ENCODE measurements at places on chromosomes 12 and 14.

- no peak overlapping the region for H3K4me3 ChIP-seq
- no peaks in the 10 kb centered on the region for H3K27me3 ChIP-seq
- no peak for DNase-seq
Observed at GRCh38 chr14:74614508-74615495, 2.8 kb upstream of the LTBP2 start.

- no peaks in the 10 kb centered on the region for H3K27me3 ChIP-seq
- H3K4me3 ChIP-seq = no peak overlapping the region
- no peaks in the 10 kb centered on the region for H3K4me1 ChIP-seq
- no peaks in the 10 kb centered on the region for H3K36me3 ChIP-seq
- peak overlapping the region; percentile 8 for H3K27ac ChIP-seq
Observed at GRCh38 chr12:104682790-104683279, 226.1 kb downstream of the CHST11 start.

GRCh38 chr12:49662998-49663843 is 39.9 kb downstream of the PRPF40B start:
- DNase-seq = no peak
- no peak overlapping the region for H3K4me3 ChIP-seq
- no peaks in the 10 kb centered on the region for H3K27me3 ChIP-seq
- H3K4me1 ChIP-seq = peaks cover 86% of the 10 kb centered on the region
- H3K27ac ChIP-seq = peak overlapping the region; percentile 50

- no peaks in the 10 kb centered on the region for H3K27me3 ChIP-seq
- no peak overlapping the region for H3K27ac ChIP-seq
- no peak for DNase-seq
- no peaks in the 10 kb centered on the region for H3K4me1 ChIP-seq
Observed at GRCh38 chr14:69318241-69318640, 58.3 kb downstream of the GALNT16 start.

DNA sequence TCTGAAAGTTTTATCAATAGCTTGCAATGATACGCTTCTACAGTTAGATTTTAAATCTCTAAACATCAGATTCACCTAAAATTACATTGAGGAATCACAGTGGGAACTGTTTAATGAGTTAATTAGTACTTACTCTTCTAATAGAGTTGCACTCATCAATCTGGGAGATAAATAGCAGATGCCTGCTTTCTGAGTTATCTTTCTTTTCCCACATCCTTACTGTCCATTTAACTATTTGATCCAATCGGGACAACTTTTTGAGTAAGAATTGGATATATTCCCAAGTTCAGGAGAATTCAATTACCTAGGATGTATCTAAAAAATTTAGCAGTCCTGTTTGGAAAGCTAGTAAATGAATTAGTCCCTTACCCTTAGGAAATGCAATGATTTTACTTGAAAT is 162.3 kb downstream of the KCNH5 start:
- DNase-seq = no peak
- no peak overlapping the region for H3K27ac ChIP-seq
- H3K4me3 ChIP-seq = no peak overlapping the region
- no peaks in the 10 kb centered on the region for H3K36me3 ChIP-seq

- H3K36me3 ChIP-seq = no peaks in the 10 kb centered on the region
- H3K27me3 ChIP-seq = no peaks in the 10 kb centered on the region
- H3K27ac ChIP-seq = no peak overlapping the region
- no peak for DNase-seq
- peaks cover 5% of the 10 kb centered on the region for H3K4me1 ChIP-seq
Observed at GRCh38 chr14:51715742-51716141, 64.0 kb downstream of the FRMD6 start.

DNA sequence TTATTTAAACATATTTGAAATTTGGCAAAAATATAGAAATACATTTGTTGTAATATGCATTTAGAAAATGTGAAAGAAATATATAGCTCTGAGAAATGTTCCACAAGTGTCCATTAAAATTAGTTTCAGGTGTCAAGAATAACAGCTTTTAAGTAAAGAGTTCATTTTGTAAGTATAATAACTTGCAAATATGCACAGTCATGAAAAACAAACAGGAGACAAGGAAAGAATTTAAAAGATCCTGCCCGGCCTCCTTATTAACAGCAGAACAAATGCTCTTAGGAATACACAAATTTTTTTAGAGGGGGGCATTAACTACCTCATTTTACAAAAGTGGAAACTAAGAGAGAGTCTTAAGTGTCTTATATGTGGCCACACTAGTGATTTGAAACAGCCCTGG is 77.7 kb upstream of the DBX2 start:
- H3K4me1 ChIP-seq = no peaks in the 10 kb centered on the region
- H3K27ac ChIP-seq = no peak overlapping the region
- no peak for DNase-seq
- H3K27me3 ChIP-seq = peaks cover 3% of the 10 kb centered on the region

GRCh38 chr14:49594347-49595091 is 4.2 kb upstream of the LRR1 start:
- peak overlapping the region; percentile 43 for H3K27ac ChIP-seq
- H3K27me3 ChIP-seq = no peaks in the 10 kb centered on the region
- no peak for DNase-seq

GRCh38 chr14:92587700-92588085 is 74.1 kb downstream of the RIN3 start:
- peak overlapping the region; percentile 74 for H3K27ac ChIP-seq
- H3K4me1 ChIP-seq = no peaks in the 10 kb centered on the region
- H3K36me3 ChIP-seq = peaks cover 5% of the 10 kb centered on the region
- DNase-seq = no peak

GRCh38 chr12:70052931-70053497 is 190.2 kb upstream of the CNOT2 start:
- H3K27ac ChIP-seq = peak overlapping the region; percentile 32
- H3K27me3 ChIP-seq = no peaks in the 10 kb centered on the region
- H3K4me1 ChIP-seq = no peaks in the 10 kb centered on the region
- no peak overlapping the region for H3K4me3 ChIP-seq

DNA sequence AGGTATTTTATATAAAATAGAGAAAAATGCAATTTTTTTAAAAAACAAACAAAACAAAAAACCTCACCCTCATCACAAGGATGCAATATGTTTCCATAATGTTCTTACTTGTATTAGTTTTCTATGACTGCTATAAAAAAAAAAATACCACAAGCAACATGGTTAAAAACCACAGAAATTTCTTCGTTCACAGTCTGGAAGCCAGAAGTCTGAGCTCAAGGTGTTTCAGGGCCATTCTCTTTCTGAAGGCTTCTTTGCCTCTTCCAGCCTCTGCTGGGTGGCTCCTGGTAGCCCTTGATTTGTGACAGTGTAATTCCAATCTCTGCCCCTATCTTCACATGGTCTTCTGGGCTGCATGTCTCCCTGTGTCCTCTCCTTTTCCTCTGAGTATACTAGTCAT is 21.5 kb upstream of the SSTR1 start:
- H3K27ac ChIP-seq = no peak overlapping the region
- H3K4me3 ChIP-seq = no peak overlapping the region
- no peaks in the 10 kb centered on the region for H3K27me3 ChIP-seq
- H3K36me3 ChIP-seq = no peaks in the 10 kb centered on the region

- no peaks in the 10 kb centered on the region for H3K36me3 ChIP-seq
- no peak overlapping the region for H3K27ac ChIP-seq
- no peak for DNase-seq
- no peaks in the 10 kb centered on the region for H3K4me1 ChIP-seq
Observed at GRCh38 chr12:65791400-65791799, 32.9 kb upstream of the HMGA2 start.

GRCh38 chr12:65595016-65595560 is 229.2 kb upstream of the HMGA2 start:
- no peaks in the 10 kb centered on the region for H3K4me1 ChIP-seq
- H3K4me3 ChIP-seq = no peak overlapping the region
- DNase-seq = no peak

DNA sequence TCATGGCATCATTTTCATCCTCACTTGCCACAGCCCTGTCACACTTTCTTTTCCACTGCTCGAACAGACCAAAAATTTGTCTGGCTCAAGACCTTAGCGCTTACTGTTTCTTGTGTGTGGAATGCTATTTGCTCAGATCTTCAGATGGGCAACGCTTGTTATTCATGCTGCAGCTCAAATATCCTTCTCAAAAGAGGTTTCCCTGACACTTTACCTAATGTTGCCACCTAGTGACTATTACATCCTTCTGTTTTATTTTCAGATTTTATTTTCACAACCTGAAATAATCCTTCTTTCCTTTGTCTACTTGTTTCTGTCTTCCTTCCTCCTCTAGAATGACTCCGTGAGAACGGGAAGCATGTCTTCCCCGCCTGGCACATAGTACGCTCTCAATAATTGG is 5.6 kb downstream of the FBXO33 start:
- no peaks in the 10 kb centered on the region for H3K27me3 ChIP-seq
- peak overlapping the region; percentile 16 for H3K27ac ChIP-seq
- DNase-seq = no peak
- no peaks in the 10 kb centered on the region for H3K36me3 ChIP-seq

GRCh38 chr12:131321988-131322387 is 368.3 kb downstream of the ADGRD1 start:
- no peaks in the 10 kb centered on the region for H3K27me3 ChIP-seq
- H3K4me1 ChIP-seq = no peaks in the 10 kb centered on the region
- H3K36me3 ChIP-seq = no peaks in the 10 kb centered on the region
- H3K4me3 ChIP-seq = no peak overlapping the region
- no peak for DNase-seq
- H3K27ac ChIP-seq = no peak overlapping the region

- H3K27me3 ChIP-seq = no peaks in the 10 kb centered on the region
- no peak for DNase-seq
- H3K27ac ChIP-seq = no peak overlapping the region
- H3K36me3 ChIP-seq = no peaks in the 10 kb centered on the region
- H3K4me3 ChIP-seq = no peak overlapping the region
- no peaks in the 10 kb centered on the region for H3K4me1 ChIP-seq
Observed at GRCh38 chr14:29815016-29815674, 112.5 kb downstream of the PRKD1 start.

DNA sequence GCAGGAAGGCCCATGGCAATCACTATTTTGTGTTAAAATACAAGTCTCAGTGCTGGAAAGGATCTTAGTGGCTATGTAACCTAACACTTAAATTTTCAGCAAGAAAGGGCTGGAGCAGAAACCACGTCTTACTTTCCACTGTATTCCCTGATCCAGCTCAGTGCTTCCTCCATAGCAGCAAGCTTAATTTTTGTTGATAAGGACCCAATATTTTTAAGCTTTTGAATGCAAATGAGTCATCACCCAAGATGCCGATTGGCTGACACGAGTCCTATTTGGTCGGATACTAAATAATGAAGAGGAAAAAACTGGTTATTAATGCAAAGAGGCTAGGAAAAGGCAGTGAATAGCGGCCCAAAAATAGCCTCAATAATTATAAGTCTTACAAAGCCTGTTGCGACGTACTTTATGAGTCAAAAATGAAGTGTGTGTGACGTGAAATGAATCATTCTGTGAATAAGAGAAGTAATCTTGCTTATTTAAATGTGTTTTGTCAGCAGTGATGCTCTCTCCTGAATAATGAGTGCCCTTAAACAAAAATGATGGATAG is 46.9 kb upstream of the IGF1 start:
- no peak for DNase-seq
- no peaks in the 10 kb centered on the region for H3K36me3 ChIP-seq
- no peaks in the 10 kb centered on the region for H3K27me3 ChIP-seq
- H3K4me1 ChIP-seq = no peaks in the 10 kb centered on the region
- no peak overlapping the region for H3K4me3 ChIP-seq

- H3K4me1 ChIP-seq = no peaks in the 10 kb centered on the region
- H3K4me3 ChIP-seq = no peak overlapping the region
- peaks cover 19% of the 10 kb centered on the region for H3K27me3 ChIP-seq
Observed at GRCh38 chr14:92906823-92907222, 16.1 kb upstream of the CHGA start.

- H3K4me3 ChIP-seq = no peak overlapping the region
- no peak for DNase-seq
- H3K27ac ChIP-seq = peak overlapping the region; percentile 93
- no peaks in the 10 kb centered on the region for H3K27me3 ChIP-seq
- no peaks in the 10 kb centered on the region for H3K36me3 ChIP-seq
- peaks cover 85% of the 10 kb centered on the region for H3K4me1 ChIP-seq
Observed at GRCh38 chr12:57894399-57895292, 46.7 kb upstream of the ATP23 start.

DNA sequence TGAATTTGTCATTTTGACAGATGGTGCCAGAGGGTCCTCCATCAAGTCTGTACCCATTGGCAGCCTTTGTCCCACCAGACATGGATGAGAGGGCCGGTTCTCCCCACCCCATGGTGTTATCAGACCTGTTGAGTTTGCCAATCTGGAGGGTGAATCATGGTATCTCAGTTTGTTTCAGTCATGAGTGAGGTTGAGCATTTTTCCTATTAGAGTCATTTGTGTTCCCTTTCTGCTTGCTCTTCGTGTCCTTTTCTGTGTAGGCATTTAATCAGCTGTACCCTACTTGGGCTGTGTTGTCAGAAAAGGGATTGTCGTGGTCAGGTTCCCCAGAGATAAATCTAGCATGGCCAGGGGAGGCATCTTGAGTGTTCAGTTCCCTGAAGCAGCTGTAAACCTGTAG is 30.5 kb downstream of the SLC24A4 start:
- no peaks in the 10 kb centered on the region for H3K36me3 ChIP-seq
- no peaks in the 10 kb centered on the region for H3K27me3 ChIP-seq
- H3K4me1 ChIP-seq = no peaks in the 10 kb centered on the region
- H3K27ac ChIP-seq = no peak overlapping the region

- H3K27ac ChIP-seq = no peak overlapping the region
- no peaks in the 10 kb centered on the region for H3K27me3 ChIP-seq
- H3K4me1 ChIP-seq = no peaks in the 10 kb centered on the region
- H3K4me3 ChIP-seq = no peak overlapping the region
- H3K36me3 ChIP-seq = no peaks in the 10 kb centered on the region
Observed at GRCh38 chr12:12653922-12654321, 42.1 kb downstream of the GPR19 start.

DNA sequence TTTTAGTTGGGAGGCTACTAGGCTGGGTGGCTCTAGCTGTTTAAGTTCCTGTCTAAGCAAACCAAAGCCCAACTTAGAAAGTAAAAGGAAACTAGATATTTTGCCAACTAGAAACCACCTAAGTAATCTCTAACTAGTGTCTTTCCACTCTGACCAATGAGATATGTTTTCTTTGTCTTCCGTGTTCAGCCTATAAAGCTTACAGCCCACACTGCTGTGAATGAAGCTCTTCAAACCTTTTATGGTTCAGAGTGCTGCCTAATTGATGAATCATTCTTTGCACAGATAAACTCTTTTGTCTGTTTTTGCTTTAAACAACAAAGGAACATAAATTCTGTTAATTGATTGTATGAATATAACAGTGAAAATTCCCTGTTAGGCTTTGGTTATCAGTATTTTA is 66.1 kb downstream of the FUT8 start:
- H3K4me1 ChIP-seq = no peaks in the 10 kb centered on the region
- H3K36me3 ChIP-seq = no peaks in the 10 kb centered on the region
- DNase-seq = no peak
- H3K27ac ChIP-seq = no peak overlapping the region
- H3K27me3 ChIP-seq = no peaks in the 10 kb centered on the region
- no peak overlapping the region for H3K4me3 ChIP-seq

GRCh38 chr12:10612984-10613348 is 443 bp downstream of the MAGOHB start:
- DNase-seq = no peak
- peak overlapping the region; percentile 60 for H3K4me3 ChIP-seq
- H3K4me1 ChIP-seq = no peaks in the 10 kb centered on the region
- peaks cover 19% of the 10 kb centered on the region for H3K36me3 ChIP-seq
- H3K27ac ChIP-seq = peak overlapping the region; percentile 92
- H3K27me3 ChIP-seq = no peaks in the 10 kb centered on the region

GRCh38 chr12:106978035-106978800 is 8.7 kb downstream of the MTERF2 start:
- peaks cover 27% of the 10 kb centered on the region for H3K4me1 ChIP-seq
- H3K36me3 ChIP-seq = peaks cover 18% of the 10 kb centered on the region
- H3K27me3 ChIP-seq = no peaks in the 10 kb centered on the region
- DNase-seq = peak; percentile 42
- no peak overlapping the region for H3K27ac ChIP-seq

Data from tibial nerve (tissue), 4 donors.